ENCODE measurements at places on chromosomes 6 and 20. TPM values are rescaled to one million over a fixed set of nuclear protein-coding genes. Genes with fewer than 3 reads are reported as not detected.

DNA sequence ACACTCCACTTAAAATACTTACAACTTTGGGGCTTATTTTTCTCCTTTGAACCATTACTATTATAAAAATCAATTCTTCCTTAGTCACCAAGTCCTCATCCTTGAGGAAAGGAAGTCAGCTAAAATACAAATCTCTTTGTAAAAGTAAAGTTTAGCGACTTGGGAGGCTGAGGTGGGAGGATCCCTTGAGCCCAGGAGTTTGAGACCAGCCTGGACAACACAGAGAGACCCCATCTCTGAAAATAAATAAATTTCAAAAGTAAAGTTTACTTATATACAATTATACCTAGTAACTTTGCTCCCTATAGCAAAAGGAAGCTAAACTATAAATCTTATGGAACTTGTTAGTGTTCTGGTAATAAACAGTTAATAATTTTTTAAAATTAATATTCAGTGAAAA, 40.4 kb downstream of the MYB start:
- DNase-seq = no peak
- no peak overlapping the region for H3K27ac ChIP-seq
- no peak overlapping the region for H3K4me3 ChIP-seq
- H3K27me3 ChIP-seq = no peaks in the 10 kb centered on the region

GRCh38 chr6:53922539-53922981, 127.8 kb downstream of the LRRC1 start:
- no peak for DNase-seq
- no peaks in the 10 kb centered on the region for H3K4me1 ChIP-seq
- H3K27ac ChIP-seq = no peak overlapping the region
- H3K27me3 ChIP-seq = no peaks in the 10 kb centered on the region

GRCh38 chr6:109373762-109374161, 8.5 kb downstream of the CD164 start:
- peak overlapping the region; percentile 68 for H3K27ac ChIP-seq
- peak; percentile 89 for DNase-seq
- H3K36me3 ChIP-seq = peaks cover 2% of the 10 kb centered on the region
- no peaks in the 10 kb centered on the region for H3K27me3 ChIP-seq
- H3K4me3 ChIP-seq = peak overlapping the region; percentile 46

OR2J3 gene
- total RNA-seq = not detected

HTR1E gene
- not detected for total RNA-seq

CST5 gene
- not detected for total RNA-seq
